Hematopoietic multipotent progenitor cell treated with erythropoietin and hydrocortisone succinate and interleukin-3 and kit ligand, for 6 days (in vitro differentiated cells): ENCODE measurements at places on chromosomes 13 and 19.

- peak; percentile 13 for DNase-seq
Observed at GRCh38 chr13:33069365-33069764, 53.1 kb downstream of the KL start.

GRCh38 chr19:20422216-20423205 is 143.1 kb downstream of the ZNF737 start:
- no peak for DNase-seq

DNA sequence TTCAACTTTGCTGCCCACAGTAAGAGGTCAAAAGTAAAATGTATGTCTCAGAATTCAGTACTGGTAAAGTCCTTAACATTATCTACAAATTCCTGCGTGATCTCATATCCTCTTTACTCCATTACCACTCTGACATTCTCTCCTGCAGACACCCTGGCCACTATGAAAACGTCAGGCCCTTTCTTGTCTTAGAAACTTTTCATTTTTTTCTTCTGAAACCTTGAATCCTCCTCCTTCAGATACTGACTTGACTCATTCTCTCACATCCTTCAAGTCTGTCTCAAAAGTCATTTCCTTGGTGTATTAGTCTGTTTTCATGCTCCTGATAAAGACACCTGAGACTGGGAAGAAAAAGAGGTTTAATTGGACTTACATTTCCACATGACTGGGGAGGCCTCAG is 262.3 kb downstream of the POU4F1 start:
- DNase-seq = no peak

GRCh38 chr13:38821770-38822551 is 135.1 kb downstream of the FREM2 start:
- DNase-seq = no peak

- peak; percentile 70 for DNase-seq
Observed at GRCh38 chr13:45826731-45827130, 24.8 kb downstream of the SIAH3 start.

GRCh38 chr19:49546825-49547565 is 19.2 kb downstream of the RCN3 start:
- DNase-seq = peak; percentile 93

- DNase-seq = peak; percentile 28
Observed at GRCh38 chr13:45615501-45616101, at the start of gene ERICH6B. Gene ERICH6B, minus strand, starts transcription at chr13:45615739. Its CDS starts 18,734 bp downstream, at chr13:45597005.

GRCh38 chr19:50722201-50723013 is 757 bp upstream of the CLEC11A start:
- no peak for DNase-seq

- DNase-seq = no peak
Observed at GRCh38 chr13:39810091-39810877, 154.8 kb downstream of the COG6 start.

GRCh38 chr19:51098365-51099046 is 9.7 kb downstream of the CTU1 start:
- DNase-seq = peak; percentile 17

- no peak for DNase-seq
Observed at GRCh38 chr13:44305917-44306370, 67.7 kb upstream of the SERP2 start.

DNA sequence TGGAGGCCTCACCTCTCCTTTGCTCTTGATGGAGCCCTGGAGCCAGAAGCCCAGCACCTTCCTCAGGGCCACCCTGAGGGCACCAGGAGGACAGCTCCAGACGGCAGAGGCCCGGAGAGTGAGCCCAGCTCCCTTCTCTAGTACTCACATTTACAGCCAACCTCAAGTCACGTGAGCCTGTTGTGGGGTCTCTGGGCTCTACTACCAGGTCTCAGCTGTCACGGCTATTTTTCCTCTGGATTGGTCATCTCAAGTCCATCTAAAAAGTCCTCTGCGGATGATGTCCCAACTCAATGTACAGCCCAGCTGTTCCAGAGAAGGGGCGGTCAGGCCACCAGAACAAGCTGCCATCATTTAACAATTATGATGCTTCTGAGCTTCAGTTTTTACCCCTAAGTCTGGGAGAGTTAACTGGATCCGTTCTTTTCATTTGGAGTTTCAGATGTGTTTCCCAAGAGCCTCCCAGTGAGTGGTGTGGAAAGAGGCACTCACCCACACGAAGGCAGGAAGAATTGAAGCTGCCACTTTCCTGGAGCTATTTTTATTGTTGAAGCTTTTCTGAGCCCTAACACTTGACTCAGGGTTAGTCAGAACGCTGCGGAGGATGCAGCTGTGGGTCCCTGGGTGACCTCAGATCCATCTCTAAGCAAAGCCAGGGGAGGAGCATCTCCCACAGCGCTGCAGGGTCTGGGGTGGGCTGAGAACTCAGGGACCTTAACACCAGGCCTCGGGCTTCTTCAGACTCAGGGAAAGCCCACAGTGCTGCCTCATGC is 143.5 kb upstream of the UBL3 start:
- DNase-seq = no peak

DNA sequence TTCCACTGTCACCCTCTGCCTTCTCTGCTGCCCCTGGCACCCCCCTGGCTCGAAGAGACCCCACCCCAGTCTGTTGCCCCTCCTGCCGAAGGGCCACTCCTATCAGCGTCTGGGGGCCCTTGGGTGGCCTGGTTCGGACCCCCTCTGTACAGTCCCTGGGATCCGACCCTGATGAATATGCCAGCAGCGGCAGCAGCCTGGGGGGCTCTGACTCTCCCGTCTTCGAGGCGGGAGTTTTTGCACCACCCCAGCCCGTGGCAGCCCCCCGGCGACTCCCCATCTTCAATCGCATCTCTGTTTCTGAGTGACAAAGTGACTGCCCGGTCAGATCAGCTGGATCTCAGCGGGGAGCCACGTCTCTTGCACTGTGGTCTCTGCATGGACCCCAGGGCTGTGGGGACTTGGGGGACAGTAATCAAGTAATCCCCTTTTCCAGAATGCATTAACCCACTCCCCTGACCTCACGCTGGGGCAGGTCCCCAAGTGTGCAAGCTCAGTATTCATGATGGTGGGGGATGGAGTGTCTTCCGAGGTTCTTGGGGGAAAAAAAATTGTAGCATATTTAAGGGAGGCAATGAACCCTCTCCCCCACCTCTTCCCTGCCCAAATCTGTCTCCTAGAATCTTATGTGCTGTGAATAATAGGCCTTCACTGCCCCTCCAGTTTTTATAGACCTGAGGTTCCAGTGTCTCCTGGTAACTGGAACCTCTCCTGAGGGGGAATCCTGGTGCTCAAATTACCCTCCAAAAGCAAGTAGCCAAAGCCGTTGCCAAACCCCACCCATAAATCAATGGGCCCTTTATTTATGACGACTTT is 2.0 kb downstream of the ZFP36 start:
- no peak for DNase-seq

GRCh38 chr19:15248106-15248505 is 15.9 kb upstream of the EPHX3 start:
- no peak for DNase-seq

GRCh38 chr13:23671897-23672296 is 101.7 kb downstream of the TNFRSF19 start:
- DNase-seq = no peak

DNA sequence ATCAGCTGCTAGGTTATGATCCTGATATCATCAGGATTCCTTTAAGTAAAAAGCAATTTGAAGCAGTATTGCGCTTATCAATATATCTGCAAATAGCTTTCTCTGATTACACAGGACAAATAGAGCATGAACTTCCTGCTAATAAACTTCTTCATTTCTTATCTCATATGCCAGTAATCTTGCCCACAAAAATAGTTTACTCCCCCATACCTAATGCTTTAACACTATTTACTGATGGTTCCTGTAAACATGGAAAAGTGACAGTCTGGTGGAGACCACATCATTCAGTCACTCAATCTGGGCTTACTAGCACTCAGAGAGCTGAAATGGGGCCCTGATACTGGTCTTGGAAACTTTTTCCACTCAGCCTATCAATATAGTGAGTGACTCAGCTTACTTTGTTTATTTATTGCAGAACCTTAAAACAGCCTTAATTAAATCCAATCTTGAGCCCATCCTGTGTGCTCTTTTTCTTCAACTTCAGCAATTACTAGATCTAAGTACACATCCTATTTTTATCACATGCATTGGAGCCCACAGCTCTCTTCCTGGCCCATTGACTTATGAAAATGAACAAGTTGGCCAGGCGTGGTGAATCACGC is 1464.3 kb downstream of the UQCRFS1 start:
- no peak for DNase-seq

DNA sequence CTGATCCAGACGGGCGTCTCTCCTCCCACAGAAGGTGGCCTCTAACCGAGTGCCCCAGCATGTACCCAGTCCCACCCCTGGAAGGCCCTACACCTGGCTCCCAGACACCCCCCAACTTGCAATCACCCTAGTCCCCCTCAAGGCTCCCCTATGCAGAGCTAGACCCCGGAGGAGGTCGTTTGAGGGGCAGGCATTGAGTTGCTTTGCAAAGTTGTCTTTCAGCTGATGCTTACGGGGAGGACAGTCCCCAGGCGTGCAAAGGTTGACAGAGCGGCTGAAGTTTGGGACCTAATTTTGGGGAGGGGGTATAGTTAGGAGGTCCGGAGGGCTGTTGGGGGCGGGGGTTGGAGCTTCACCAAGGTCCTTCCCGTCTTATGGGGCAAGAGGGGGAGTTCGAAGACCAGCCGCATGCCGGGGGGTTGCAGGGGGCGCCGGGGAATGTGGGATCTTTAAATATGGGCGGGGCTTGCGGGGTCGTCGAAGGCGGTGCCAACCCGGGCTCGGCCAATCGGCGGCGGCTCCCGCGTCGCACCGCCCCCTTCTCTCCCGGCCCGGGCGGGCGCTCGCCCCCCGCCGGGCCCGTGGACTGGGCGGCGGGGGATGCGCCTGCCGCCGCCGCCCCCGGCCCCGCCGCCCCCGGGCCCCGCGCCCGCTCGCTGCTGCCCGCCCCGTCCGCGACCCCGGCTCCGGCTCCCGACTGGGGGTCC is at the start of gene KCNN1:
KCNN1 (plus strand) TSS at position 558 of the 707 bp plus-strand sequence. CDS start 6,782 bp downstream, outside the sequence.
- DNase-seq = no peak

GRCh38 chr13:27076421-27076820 is 95.2 kb downstream of the USP12 start:
- DNase-seq = no peak

DNA sequence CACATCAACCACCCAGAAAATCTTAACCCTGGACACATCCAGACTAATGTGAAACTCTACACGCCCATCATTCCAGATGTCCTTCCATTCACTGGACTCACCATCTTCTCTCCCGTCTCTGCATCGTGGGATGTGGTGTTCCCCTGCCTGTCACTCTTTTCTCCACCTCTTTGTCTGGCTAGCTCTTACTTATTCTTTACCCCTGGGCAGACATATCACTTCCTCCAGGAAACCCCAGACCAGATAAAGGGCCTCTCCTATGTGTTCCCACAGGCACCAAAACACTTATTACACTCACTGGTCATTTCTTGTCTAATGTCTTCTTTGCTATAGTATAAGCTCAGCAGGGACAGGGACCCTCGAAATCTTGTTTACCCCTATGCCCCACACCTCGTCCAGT is 109.3 kb upstream of the IPO5 start:
- DNase-seq = no peak

- DNase-seq = no peak
Observed at GRCh38 chr19:16477311-16477710, 5.5 kb upstream of the EPS15L1 start.

- DNase-seq = no peak
Observed at GRCh38 chr13:27967736-27968315, 1.3 kb downstream of the CDX2 start.

- DNase-seq = no peak
Observed at GRCh38 chr13:26910754-26911465, 150.3 kb upstream of the GPR12 start.

DNA sequence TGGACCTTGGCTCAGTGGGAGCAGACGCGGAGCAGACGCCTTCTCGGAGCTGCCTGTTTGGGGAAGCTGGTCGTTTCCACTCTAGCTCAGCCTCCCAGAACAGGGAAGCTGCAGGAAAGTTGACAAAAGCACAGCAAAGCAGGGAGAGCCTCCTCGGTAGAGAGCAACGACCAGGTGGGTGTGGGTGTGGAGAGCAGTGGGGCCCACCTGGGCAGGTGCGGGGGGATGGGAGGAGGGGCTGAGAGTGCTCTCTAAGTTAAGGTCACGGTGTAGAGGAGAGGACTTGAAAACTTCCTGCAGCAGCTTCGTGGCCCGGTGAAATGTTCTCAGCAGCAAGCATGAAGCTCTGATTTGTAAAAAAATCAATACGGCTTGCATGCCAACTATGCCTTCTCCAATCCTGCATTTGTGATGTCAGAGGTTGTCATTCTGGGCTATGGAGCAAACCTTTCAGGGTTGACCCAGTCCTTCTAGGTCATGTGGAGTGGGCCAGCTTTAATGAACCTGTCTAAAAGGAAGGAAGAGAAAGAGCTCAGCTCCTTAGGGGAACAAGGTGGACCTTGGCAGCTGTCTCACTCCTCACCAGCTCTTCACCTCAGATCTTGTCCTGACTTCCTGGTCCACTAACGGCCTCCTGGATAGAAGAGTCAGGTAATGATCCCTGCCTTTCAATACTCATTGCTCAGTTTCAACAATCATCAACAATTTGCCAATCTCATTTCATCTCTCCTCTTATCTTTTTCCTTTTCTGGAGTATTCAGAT is 85.8 kb upstream of the UBL3 start:
- no peak for DNase-seq

- DNase-seq = no peak
Observed at GRCh38 chr19:52938761-52939160, 15.5 kb upstream of the ZNF888 start.

- DNase-seq = no peak
Observed at GRCh38 chr13:92781965-92782690, 444.5 kb upstream of the GPC6 start.

DNA sequence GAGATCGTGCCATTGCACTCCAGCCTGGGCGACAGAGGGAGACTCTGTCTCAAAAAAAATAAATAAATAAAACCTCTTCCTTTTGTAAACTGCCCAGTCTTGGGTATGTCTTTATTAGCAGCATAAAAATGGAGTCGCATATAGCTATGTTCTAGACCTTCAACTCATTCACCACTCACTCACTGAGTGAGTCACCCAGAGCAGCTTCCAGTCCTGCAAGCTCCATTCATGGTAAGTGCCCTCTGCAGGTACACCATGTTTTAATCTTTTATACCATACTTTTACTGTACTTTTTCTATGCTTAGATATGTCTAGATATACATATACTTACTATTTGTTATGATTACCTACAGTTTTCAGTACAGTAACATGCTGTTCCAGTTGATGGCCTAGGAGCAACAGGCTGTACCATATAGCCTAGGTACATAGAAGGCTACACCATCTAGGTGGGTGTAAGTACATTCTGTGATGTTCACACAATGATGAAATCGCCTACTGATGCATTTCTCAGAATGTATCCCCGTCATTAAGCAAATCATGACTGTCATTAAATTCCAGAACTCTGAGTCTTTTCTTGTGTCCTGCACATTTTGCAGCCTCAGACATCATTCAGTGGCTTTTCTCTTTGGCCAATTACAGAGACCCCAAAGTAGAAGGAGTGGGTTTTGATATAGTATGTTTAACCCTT is 13.7 kb upstream of the FARP1 start:
- DNase-seq = no peak
